ENCODE measurements at places on chromosomes 12 and 14. TPM values are rescaled to one million over a fixed set of nuclear protein-coding genes. Genes with fewer than 3 reads are reported as not detected.

- peak overlapping the region; percentile 74 for H3K4me3 ChIP-seq
- peaks cover 28% of the 10 kb centered on the region for H3K27me3 ChIP-seq
- H3K27ac ChIP-seq: no peak overlapping the region
- no peak for DNase-seq
These were observed 282 bp upstream of the IGFBP6 start for GRCh38 chr12:53097207-53097563.

DNA sequence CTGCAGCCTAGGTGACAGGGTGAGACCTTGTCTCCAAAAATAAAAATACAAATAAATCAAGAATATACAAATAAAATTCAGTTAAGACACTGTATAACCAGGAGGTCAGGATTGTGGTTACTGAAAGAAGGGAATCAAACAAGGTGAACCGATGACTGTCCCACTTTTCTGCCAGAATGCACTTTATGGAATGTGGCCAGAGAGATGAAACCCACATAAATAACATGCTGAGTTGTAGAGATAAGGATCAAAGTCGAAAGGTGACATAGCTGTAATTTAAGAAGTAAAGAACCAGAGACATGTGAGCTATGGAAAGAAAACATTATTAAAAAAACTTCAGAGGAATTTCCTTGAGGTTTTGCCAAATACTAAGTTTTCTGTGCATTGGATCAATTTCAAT is 1098.2 kb upstream of the USP15 start:
- H3K27ac ChIP-seq: no peak overlapping the region
- no peaks in the 10 kb centered on the region for H3K27me3 ChIP-seq
- no peak for DNase-seq

DNA sequence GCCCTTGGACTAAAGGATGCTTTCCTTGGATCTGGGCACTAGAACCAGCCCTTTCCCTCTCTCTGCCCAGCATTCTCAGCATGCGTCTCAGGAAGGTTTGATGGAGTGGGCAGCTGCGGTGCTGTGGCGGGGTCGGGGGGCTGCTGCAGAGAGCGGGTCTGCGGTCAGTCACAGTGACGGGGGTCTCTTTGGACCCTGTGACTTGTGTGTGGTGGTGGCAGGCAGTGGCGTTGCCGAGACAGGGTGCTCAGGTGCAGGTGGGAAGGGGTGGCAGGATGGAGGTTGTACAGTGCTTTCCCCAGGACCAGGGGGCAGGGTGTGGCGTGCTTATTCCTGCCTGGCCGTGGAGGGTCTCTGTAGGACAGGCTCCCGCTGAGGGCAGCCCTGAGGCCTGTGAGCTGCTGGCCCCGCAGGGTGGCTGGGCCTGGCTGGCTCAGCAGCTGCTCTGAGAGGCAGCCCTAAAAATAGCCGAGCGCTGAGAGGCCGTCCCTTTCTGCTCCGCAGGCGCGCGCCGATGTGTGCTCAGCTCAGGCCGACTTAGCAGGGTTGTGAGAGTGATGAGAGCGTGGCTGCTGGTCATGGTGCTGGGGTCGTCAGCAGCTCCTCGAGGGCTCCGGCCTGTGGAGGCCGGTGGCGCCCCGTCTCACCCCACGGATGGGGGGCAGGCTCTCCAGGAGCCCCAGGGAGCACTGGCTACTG is 9.7 kb downstream of the PACS2 start:
- no peaks in the 10 kb centered on the region for H3K36me3 ChIP-seq
- no peak overlapping the region for H3K4me3 ChIP-seq
- no peaks in the 10 kb centered on the region for H3K27me3 ChIP-seq
- no peak overlapping the region for H3K27ac ChIP-seq
- H3K4me1 ChIP-seq: peaks cover 21% of the 10 kb centered on the region

- peaks cover 4% of the 10 kb centered on the region for H3K27me3 ChIP-seq
- H3K4me3 ChIP-seq: no peak overlapping the region
- no peaks in the 10 kb centered on the region for H3K36me3 ChIP-seq
- H3K27ac ChIP-seq: no peak overlapping the region
- H3K4me1 ChIP-seq: no peaks in the 10 kb centered on the region
These were observed 60.5 kb upstream of the KIF21A start for GRCh38 chr12:39503439-39503838.

- no peaks in the 10 kb centered on the region for H3K4me1 ChIP-seq
- H3K27me3 ChIP-seq: no peaks in the 10 kb centered on the region
- peaks cover 8% of the 10 kb centered on the region for H3K36me3 ChIP-seq
- H3K4me3 ChIP-seq: no peak overlapping the region
- DNase-seq: no peak
- no peak overlapping the region for H3K27ac ChIP-seq
These were observed 108.0 kb downstream of the AEBP2 start for GRCh38 chr12:19547271-19547671.

- DNase-seq: no peak
- H3K36me3 ChIP-seq: peaks cover 63% of the 10 kb centered on the region
- H3K27ac ChIP-seq: peak overlapping the region; percentile 46
- H3K27me3 ChIP-seq: no peaks in the 10 kb centered on the region
These were observed 4.0 kb upstream of the ERP27 start for GRCh38 chr12:14942196-14942931.

DNA sequence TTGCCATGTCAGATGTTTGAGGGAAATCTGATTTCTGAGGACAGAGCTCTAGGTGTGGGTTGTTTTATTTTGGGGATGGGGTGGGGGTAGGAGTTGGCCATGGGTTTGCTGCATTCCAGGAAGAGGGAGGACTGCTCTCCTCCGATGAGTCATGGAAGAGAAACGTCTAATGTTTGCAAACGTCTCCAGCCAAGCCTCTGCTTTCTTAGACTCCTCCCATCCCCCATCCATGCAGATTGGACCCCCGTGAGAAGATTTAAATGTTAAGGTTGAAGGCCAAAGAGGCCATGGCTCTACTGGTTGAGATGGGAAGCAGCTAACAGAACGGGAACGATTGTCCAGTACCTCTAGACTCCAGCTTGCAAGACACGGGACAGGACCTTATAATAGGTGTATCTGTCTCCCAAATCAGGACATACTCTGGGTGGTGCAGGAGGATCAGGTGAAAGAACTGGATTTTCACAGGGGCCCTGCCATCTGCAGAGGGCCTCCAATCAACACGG is 11.4 kb upstream of the ATP2A2 start:
- H3K4me1 ChIP-seq: no peaks in the 10 kb centered on the region
- no peaks in the 10 kb centered on the region for H3K36me3 ChIP-seq
- H3K27ac ChIP-seq: no peak overlapping the region
- H3K4me3 ChIP-seq: peak overlapping the region; percentile 16

Gene NGDN
- 76.8 TPM for polyA plus RNA-seq

- H3K4me3 ChIP-seq: no peak overlapping the region
- no peak overlapping the region for H3K27ac ChIP-seq
- H3K4me1 ChIP-seq: no peaks in the 10 kb centered on the region
- DNase-seq: no peak
- H3K27me3 ChIP-seq: no peaks in the 10 kb centered on the region
- no peaks in the 10 kb centered on the region for H3K36me3 ChIP-seq
These were observed 197.1 kb upstream of the ABCD2 start for GRCh38 chr12:39816671-39817185.

- H3K27ac ChIP-seq: no peak overlapping the region
- no peak for DNase-seq
- peaks cover 19% of the 10 kb centered on the region for H3K4me1 ChIP-seq
- no peak overlapping the region for H3K4me3 ChIP-seq
These were observed 41.0 kb downstream of the RPGRIP1 start for GRCh38 chr14:21320913-21321312.

GRCh38 chr14:27672047-27672446 is 1074.2 kb upstream of the NOVA1 start:
- H3K4me1 ChIP-seq: no peaks in the 10 kb centered on the region
- H3K27me3 ChIP-seq: no peaks in the 10 kb centered on the region
- no peak overlapping the region for H3K27ac ChIP-seq
- H3K36me3 ChIP-seq: peaks cover 4% of the 10 kb centered on the region
- DNase-seq: no peak

Gene EGLN3
- 0.97 TPM for polyA plus RNA-seq

GRCh38 chr12:69225251-69225910 is 14.0 kb upstream of the CPSF6 start:
- no peaks in the 10 kb centered on the region for H3K36me3 ChIP-seq
- no peaks in the 10 kb centered on the region for H3K4me1 ChIP-seq
- peaks cover 9% of the 10 kb centered on the region for H3K27me3 ChIP-seq

DNA sequence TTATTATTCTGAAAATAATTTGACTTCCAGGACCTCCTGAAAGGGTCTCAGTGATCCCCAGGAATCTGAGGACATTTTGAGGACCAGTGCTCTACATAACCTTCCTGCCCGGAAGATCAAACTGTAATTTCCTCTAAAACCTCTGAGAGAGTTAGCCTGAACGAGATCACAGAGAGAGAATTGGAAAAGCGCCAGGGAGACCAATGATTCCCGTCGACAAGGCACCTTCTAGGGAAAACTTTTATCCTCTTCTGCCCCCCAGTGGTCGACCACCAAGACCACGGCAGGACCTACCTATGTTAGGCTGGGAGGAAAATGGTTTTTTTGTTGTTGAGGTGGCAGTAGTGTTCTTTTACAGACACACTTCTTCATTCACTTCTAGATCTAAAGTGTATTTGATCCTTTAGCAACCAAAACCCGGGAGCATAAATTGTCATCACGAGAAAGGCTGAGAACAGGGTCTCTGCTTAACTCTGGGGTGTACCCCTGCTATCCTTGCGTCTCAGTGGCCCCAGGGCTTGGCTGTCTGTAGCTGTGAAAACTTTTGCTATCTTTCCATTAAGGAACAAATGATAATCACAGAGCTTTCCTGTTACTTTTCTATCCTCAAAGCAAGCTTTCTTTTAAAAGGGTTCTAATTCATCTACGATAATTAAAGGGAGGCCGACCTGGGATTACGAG is 62.9 kb upstream of the NID2 start:
- no peak overlapping the region for H3K4me3 ChIP-seq
- peaks cover 14% of the 10 kb centered on the region for H3K36me3 ChIP-seq

DNA sequence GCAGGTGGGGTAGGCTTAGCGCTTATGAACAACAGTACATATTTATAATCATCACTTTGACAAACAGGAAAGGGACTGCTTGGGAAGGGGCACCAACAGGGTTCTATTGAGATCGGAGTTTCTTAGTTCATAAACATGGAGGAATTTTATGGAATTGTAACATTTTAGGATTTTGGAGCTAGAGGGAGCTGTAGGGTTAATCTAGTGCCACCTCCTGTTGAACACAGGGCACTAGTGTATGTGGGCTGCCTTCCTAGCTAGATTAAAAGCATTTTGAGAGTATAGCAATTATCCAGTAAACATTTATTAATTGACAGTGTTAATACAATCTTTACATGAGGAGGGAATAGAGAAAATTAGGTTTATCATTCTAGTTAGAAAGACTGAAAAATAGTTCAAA is 23.1 kb upstream of the TBC1D30 start:
- no peak overlapping the region for H3K27ac ChIP-seq
- H3K4me1 ChIP-seq: no peaks in the 10 kb centered on the region
- DNase-seq: no peak
- no peaks in the 10 kb centered on the region for H3K36me3 ChIP-seq
- H3K4me3 ChIP-seq: no peak overlapping the region

GRCh38 chr12:131589221-131589897 is 121.5 kb upstream of the SFSWAP start:
- peaks cover 13% of the 10 kb centered on the region for H3K27me3 ChIP-seq
- no peak overlapping the region for H3K4me3 ChIP-seq
- no peak for DNase-seq
- peaks cover 8% of the 10 kb centered on the region for H3K4me1 ChIP-seq

DNA sequence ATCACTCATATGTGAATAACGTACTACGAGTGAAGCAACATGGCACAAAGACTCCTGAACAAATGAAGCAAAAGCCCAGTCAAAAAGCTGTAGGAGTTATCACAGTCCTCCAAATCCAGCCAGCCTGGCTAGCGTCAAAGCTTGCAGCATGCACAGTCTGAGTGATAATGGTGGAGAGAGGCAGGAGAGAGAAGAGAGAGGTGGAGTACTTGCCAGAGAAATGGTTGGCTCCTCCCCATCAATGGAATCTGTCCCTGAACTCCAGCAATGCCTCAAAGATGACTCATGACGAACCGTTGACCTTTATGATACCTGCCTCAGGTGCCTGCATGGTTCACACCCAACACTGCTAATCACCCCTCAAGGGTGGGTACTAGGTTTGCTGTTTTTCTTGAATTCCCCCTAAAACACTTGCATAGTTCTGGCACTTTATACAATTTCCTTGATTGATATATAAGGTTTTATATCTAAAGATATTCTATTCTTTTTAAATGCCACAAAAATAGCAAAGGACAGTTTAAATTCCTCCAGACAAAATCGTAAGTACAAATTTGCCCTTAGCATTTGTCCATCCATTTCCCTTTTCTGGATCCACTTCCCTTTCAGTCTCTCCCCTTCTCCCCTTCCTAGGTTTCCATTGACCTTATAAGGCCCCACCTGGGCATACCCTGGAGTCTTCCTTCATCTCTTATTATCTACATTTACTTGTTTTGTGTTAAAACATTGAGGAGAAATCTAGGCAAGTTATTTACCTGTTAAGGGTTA is 10.2 kb downstream of the ARHGDIB start:
- peak overlapping the region; percentile 63 for H3K4me3 ChIP-seq
- no peaks in the 10 kb centered on the region for H3K27me3 ChIP-seq
- peaks cover 53% of the 10 kb centered on the region for H3K36me3 ChIP-seq
- H3K4me1 ChIP-seq: peaks cover 78% of the 10 kb centered on the region
- peak overlapping the region; percentile 97 for H3K27ac ChIP-seq

- no peak overlapping the region for H3K4me3 ChIP-seq
- H3K36me3 ChIP-seq: no peaks in the 10 kb centered on the region
- no peak for DNase-seq
- peaks cover 15% of the 10 kb centered on the region for H3K4me1 ChIP-seq
These were observed 14.4 kb upstream of the SPSB2 start for GRCh38 chr12:6887460-6887859.

Gene ALDH2
- 13.0 TPM for polyA plus RNA-seq

GRCh38 chr14:77098529-77099353 is 683 bp downstream of the CIPC start:
- DNase-seq: no peak
- H3K4me3 ChIP-seq: peak overlapping the region; percentile 93
- peak overlapping the region; percentile 99 for H3K27ac ChIP-seq
- peaks cover under 1% of the 10 kb centered on the region for H3K36me3 ChIP-seq
- no peaks in the 10 kb centered on the region for H3K27me3 ChIP-seq

- no peak overlapping the region for H3K4me3 ChIP-seq
- DNase-seq: no peak
- peaks cover 32% of the 10 kb centered on the region for H3K4me1 ChIP-seq
- H3K36me3 ChIP-seq: no peaks in the 10 kb centered on the region
These were observed 44.5 kb upstream of the AMN1 start for GRCh38 chr12:31773223-31773750.

Gene NCKAP5L
- polyA plus RNA-seq: 0.70 TPM

- H3K36me3 ChIP-seq: no peaks in the 10 kb centered on the region
- no peak overlapping the region for H3K4me3 ChIP-seq
- peaks cover 12% of the 10 kb centered on the region for H3K27me3 ChIP-seq
- peaks cover 4% of the 10 kb centered on the region for H3K4me1 ChIP-seq
- DNase-seq: no peak
These were observed 45.1 kb downstream of the GALNT9 start for GRCh38 chr12:132284071-132284826.

DNA sequence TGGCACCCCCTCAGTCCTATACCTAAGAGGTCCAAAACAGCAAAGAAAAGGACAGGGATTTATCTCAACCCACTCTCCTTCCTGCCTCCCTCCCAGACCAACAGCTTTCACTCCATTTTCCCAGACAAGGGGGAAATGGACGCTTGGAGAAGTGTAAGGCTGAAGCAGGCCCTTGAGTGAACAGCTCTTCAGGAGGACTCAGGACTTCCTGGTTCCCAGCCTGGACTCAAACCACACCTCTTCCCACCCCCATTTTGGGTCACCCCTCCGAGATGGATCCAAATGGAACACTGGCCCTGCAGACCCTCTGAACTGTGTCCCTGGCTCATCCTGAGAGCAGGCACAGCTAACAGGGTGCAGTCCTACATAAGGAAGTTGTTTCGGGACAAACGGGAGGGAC is 2.7 kb downstream of the KMT2D start:
- no peaks in the 10 kb centered on the region for H3K27me3 ChIP-seq
- peaks cover 71% of the 10 kb centered on the region for H3K4me1 ChIP-seq
- H3K36me3 ChIP-seq: peaks cover 6% of the 10 kb centered on the region
- H3K27ac ChIP-seq: peak overlapping the region; percentile 79
